Activated CD4-positive, alpha-beta T cell treated with anti-CD3 and anti-CD28 coated beads, Interleukin-2, amount 10 ng/mL, durations not matched to agents 7 days and 5 days (primary cell): ENCODE measurements at places on chromosomes 11 and 22. TPM values are rescaled to one million over a fixed set of nuclear protein-coding genes. Genes with fewer than 3 reads are reported as not detected.

DNA sequence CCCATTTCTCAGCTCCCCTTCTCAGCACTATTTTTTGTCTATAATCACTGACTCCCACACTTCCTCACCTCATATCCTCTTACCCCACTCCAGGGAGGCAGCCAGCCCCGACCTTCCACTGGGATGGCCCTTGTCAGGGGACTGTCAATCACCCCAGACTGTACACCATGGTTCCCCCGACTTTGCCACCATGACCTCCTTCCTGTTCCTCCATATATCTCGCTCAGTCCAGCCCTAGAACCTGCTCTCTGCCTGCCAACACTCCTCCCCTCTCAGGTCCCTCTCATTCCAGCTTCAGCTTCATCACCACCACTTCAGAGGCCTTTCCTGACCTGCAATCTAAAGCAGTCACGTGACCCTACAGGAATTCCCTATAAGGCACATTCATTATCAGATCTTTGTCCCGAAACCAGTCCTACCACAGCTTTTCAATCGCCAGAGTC is 16.5 kb downstream of the PRPF19 start:
- DNase-seq: no peak

Gene TREH
- not detected for total RNA-seq

DNA sequence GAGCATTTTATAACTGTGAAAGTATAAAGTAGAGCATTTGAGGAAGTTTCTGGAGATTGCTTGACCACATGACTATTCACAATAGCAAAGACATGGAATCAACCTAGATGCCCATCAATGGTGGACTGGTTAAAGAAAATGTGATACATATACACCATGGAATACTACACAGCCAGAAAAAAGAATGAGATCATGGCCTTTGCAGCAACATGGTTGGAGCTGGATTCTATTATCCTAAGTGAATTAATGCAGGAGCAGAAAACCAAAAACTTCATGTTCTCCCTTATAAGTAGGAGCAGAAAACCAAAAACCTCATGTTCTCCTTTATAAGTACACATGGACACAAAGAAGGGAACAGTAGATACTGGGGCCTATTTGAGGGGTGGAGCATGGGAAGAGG is 30.3 kb downstream of the UVRAG start:
- no peak for DNase-seq

GRCh38 chr11:4664786-4665185 is 21.0 kb downstream of the OR51E1 start:
- DNase-seq: no peak

DNA sequence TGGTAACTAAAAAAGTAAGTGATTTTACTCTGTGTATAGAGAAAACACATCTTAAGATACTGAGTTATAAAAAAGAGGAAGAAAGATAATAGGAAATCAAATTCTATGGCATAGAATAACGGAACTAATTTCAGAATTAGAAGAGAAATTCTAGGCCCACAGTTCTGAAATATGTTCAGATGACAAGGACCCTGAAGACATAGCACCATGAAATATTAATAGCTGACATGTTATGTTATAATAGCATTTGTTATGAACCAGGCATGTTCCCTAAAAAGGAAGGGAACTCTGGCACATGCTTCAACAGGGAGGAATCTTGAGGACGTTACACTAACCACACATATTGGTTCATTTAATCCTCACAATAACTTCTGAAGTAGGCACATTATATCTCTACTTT is 32.7 kb downstream of the PRDM10 start:
- DNase-seq: no peak

Gene MEN1
- total RNA-seq: 35.1 TPM

- peak; percentile 52 for DNase-seq
Observed at GRCh38 chr11:2194877-2195755, 23.5 kb upstream of the TH start.

- no peak for DNase-seq
Observed at GRCh38 chr11:133898031-133898769, 52.9 kb upstream of the SPATA19 start.

- no peak for DNase-seq
Observed at GRCh38 chr11:14258221-14258935, 100.6 kb downstream of the RRAS2 start.

Gene ME3
- 2.9 TPM for total RNA-seq

GRCh38 chr11:12893787-12894672 is 115.1 kb upstream of the RASSF10 start:
- peak; percentile 69 for DNase-seq

DNA sequence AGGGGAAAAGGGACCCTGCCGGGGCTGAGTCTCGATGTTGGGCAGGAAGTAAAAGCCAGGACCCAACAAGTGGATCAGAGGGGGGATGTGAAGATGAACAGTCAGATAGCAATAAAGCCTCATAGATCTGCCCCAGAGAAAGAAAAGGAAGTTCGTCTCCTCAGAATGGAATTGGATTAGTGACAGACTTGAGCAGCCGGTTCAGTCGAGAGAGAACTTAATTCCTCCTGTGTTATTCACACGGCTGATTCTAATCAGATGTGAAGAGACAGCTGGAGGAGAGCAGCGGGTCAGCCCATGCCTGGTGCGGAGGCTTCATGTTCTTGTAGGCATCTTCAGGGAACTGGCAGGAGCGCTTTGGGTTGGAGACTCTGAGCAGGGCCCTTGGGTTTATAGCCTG is 29.3 kb upstream of the CABP7 start:
- DNase-seq: no peak

GRCh38 chr11:26651916-26652315 is 69.9 kb downstream of the SLC5A12 start:
- DNase-seq: no peak

GRCh38 chr22:23376256-23376655 is 195.9 kb downstream of the BCR start:
- DNase-seq: peak; percentile 59

Gene CDHR5
- total RNA-seq: not detected
